ENCODE measurements at places on chromosomes 13 and 19.
A peak's percentile ranks its signal among the peaks of the same experiment; 100 is the strongest.

- DNase-seq = no peak
Measured at GRCh38 chr13:73934771-73935170, 199.4 kb downstream of the KLF12 start.

DNA sequence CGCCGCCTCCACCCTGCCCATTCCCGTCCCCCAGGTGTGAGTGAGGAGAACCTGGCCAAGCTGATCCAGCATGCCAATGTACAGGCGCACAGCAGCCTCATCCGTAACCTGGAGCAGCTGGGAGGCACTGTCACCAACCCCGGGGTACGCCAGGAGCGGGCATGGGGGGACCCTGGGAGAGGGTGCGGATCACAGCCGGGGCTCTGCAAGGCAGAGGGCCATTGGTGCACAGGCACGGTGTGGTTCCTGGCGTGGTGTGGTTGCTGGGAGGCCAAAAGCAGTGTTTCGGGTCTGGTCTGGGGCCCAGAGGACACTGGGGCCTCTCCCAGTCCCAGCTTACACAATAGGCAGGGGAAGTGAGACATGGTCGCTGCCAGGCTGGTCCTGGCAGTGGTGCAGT lies 8.3 kb downstream of the STXBP2 start:
- DNase-seq = peak; percentile 19

GRCh38 chr19:13275016-13275722 lies 125.0 kb downstream of the IER2 start:
- DNase-seq = no peak

GRCh38 chr13:67389171-67389570 lies 159.0 kb upstream of the PCDH9 start:
- DNase-seq = no peak

GRCh38 chr13:77492982-77493381 lies 42.5 kb upstream of the SCEL start:
- DNase-seq = peak; percentile 69

- peak; percentile 79 for DNase-seq
Measured at GRCh38 chr13:26946684-26947343, 186.2 kb upstream of the GPR12 start.

DNA sequence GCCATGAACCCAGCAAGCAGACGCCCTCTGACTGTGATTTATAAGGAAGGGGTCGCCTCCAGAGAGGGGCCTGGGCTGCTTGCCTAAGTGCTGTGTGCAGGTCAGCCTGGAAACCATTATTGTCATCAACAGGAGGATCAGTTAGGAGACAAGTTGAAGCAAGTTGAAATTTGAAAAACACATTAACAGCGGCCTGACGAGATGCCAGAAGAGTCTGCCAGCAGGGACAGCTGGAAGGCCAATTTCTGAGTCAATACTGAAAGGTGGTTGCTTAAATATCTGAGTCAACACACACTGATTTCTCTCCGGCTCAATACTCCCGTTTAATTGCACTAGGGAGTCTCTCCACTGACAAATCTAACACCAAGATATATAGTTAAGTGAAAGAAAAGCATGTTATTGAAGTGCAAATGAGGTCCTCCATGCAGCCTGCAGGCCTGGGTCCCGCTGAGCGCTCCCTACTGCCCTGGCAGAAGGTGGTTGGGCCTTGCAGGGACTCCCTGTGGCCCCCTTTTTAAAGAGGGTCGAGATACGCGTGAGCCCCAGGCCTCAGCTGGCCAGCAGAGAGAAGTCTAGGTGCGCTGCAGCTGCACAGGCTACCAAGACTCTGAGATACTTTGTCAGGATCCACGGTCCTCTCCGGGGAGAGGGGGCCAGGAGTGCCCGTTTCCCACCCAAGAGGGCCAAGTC lies 91.1 kb downstream of the RNASEH2B start:
- DNase-seq = peak; percentile 61

DNA sequence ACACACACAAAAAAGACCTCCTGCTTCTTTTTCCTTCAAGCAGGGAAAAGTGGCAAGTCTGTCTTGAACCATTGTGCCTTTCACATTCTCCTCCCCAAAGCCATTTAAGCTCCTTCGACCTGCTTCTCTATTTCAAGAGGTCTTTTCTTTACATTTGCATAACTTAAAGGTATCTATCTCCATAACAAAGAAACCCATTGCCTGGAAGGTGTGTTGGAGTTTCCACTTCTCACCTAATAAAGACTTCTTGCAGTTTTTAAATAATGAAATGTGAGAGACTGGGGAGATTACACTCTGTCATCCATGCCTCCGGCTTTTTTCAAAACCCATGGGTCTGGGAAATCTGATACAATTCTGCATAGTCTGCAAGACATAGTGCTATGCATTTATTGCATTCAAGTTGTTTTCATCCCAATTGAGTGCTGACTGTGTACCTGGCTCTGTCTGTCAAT lies 41.8 kb upstream of the NBEA start:
- DNase-seq = no peak

GRCh38 chr13:63625869-63626268 lies 2210.2 kb upstream of the PCDH20 start:
- no peak for DNase-seq

GRCh38 chr19:4016903-4017638 lies 9.5 kb downstream of the PIAS4 start:
- DNase-seq = no peak

DNA sequence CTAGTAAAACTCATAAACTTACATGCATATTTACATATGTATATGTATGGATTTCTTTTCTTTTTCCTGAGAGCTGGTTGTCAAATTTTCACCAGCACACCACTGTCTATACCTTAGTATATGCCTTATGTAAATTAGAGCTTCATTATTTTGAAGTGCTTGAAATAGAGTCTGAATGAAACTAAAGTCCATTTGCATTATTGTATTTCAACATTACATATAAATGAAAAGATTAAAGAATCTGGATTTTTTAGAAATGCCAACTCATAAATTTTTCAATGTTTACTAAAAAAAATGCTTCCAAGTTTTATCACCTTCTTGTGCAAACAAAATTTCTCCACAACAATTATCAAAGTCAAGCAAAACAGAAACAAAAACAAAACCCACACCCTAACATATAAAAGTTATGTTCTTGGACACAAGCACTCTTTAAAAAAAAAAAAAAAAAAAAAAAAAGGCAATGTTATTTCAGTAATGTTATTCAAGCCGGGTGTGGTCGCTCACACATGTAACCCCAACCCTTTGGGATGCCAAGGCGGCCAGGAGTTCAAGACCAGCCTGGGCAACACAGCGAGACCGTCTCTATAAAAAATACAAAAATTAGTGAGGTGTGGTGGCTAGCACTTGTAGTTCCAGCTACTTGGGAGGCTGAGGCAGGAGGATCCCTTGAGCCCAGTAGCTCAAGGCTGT lies 18.3 kb downstream of the MED26 start:
- DNase-seq = no peak
